ENCODE measurements at places on chromosomes 12 and 14.

GRCh38 chr12:94286583-94287244 is 138.3 kb downstream of the PLXNC1 start:
- no peak for DNase-seq

GRCh38 chr12:112386726-112387125 is 4.5 kb upstream of the HECTD4 start:
- no peak for DNase-seq

- DNase-seq, result no peak
Measured at GRCh38 chr12:68745376-68745903, 536 bp upstream of the SLC35E3 start.

DNA sequence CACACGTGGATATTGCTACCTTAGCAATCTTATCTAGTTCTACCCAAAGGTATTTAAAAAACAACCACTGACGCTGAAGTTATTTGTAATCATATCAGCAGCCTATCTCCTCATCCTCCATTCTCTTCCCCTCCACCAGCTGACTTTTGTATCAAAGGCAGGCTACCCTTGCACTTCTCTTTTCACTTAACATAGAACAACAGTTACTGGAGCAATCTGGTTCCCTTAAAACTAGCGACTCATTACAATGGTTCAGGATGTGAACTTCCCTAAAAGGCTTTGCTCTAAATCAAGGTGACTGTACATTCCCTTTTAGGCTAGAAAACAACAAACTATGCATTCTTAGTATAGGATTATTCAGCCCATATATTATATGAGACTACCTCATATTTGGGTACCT is 404.7 kb downstream of the APAF1 start:
- no peak for DNase-seq
